Kidney tubule cell (primary cell): ENCODE measurements at places on chromosomes 13 and 19.

DNA sequence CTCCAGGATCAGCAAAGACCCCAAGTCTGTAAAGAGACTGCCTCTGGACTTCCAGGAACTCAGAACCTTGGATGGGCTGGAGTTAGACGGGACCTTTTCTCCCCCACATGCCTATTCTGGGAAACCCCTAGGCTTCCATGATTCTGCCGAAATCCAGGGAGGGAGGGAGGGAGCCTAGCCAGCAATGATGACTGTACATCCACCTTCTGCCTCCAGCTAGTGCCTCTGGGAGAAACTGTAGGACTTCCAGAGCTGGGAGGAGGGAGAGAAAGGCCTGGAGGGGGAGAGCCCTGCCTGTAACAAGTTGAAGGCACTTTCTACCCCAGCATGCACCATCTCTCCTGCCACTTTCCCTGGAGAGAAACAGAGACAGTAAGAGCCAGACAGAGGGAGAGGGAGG is 6.0 kb upstream of the HAS1 start:
- DNase-seq: no peak

DNA sequence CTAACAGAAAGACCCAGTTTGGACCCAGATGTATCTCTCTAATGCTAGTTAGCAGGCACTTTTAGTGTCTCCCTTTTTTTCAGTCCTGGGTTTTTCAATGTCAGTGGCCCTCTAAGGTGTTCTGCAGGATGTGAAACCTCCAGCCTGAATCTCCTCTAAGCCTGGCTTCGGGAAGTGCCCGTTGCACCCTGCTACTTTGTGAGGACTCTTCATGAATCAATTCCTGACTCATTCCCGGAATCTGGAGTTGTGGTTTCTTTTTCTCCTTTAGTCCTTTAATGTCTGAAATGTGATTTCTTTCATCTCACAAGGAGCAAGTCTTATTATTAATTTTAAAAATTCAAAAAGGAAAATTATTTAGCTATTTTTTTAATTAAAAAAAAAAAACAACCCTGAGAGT is 116.0 kb downstream of the ZNF536 start:
- peak; percentile 4 for DNase-seq

DNA sequence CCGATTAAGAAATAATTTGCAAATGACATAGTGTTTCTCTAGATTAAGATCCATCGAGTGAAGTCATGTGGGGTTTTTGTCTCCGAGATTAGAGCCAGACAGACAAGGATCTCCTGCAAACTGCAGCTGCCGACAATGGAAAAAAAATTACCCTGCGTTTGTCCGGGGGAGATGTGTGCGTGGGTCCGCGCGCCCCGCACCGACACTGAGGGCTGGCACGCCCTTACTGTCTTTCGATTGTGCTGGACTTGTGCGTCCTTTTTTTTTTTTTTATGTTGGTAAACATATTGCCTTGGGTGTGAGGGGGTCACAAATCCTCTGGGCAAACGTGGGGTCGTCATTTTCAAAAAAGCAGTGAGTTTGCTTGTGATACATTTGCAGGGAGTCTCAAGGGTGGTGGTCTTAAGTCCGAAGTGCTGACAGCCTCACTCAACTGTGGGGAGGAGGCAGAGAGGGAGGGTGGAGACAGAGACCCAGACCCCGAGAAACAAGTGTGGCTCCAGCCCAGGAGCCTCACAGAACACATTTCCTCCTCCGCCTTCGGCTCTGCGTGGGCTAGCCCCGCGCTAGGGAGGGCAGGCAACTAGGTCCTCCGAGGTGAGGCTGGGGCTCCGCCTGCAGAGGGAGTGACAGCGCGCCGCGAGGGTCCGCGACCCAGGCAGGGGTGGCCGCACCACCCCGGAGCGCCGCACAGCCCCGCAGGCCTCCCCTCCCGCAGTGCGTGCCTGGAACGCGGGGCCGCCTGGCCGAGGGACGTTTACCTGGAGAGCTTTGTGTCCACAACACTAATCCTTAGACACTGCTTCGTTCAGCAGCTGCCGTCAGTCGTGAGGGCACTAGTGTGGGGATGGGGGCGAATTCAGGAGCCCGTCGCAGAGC is 11.7 kb upstream of the SOX1 start:
- no peak for DNase-seq

GRCh38 chr19:19623383-19623782 is 4.6 kb downstream of the LPAR2 start:
- DNase-seq: no peak

DNA sequence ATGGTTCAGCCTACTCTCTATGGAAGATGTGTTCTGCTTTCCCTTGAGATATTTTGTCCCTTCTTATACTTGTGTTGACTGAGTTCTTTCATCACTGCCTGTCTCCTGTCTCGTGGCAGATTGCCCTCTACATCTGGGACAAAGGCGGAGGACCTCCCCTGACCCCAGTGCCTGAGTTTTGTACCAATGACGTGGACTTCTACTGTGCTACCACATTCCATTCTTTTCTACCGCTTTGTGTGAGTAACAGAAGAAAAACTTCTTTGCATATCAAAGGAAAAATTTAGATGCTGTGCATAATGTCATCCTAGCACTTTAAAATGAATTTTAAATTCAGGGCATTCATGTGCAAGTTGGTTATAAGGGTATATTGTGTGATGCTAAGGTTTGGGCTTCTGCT is 74.6 kb downstream of the B3GLCT start:
- DNase-seq: no peak

DNA sequence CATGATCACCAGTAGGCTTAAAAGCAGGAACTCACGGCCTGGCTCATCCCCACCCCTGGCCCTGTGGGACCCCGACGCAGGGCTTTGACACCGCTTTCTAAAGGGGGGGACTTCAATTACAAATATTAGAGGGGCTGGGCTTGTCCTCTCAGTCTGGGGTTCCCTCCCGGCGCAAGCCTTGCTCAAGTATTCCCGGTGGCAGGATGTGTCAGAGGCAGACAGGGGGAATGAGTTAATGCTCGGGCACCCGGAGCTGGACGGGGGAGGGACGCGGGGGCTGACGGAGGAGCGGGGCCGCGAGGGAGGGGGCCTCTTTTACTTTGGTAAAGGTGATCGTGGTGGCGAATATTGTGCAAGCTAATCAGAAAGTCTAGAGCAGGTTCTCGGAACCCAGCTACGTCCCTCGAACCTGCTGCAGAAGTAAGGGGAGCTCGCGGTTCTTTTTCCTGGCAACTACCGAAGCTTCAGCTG is 1.1 kb downstream of the FGF14 start:
- DNase-seq: peak; percentile 37

- DNase-seq: peak; percentile 91
Measured at GRCh38 chr13:33281951-33282595, 3.5 kb downstream of the STARD13 start.

DNA sequence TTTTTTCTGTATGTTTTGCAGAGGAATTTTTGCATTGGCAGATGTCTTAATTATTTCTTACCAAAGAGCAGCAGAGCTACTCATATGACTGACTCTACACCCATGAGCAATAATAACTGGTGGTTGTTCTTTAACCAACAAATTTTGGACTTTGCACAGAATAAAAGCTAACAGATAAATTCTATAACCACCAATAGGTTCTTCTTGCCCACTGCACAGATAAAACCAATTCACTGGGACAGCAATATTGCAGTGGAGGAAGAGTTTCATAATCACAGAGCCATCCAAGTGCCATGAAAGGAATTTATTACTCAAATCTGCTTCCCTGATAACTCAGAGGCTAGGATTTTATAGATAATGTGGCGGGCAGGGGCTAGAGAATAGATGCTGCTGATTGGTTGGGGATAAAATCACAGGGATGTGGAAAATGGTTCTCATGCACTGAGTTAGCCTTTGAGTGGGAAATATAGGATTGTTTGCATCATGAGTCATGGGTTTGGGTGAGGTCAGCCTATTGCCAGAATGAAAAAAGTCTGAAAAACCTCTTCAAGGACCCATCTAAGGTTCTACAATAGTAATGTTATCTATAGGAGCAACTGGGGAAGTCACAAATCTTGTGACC is 104.3 kb upstream of the PCDH17 start:
- no peak for DNase-seq

DNA sequence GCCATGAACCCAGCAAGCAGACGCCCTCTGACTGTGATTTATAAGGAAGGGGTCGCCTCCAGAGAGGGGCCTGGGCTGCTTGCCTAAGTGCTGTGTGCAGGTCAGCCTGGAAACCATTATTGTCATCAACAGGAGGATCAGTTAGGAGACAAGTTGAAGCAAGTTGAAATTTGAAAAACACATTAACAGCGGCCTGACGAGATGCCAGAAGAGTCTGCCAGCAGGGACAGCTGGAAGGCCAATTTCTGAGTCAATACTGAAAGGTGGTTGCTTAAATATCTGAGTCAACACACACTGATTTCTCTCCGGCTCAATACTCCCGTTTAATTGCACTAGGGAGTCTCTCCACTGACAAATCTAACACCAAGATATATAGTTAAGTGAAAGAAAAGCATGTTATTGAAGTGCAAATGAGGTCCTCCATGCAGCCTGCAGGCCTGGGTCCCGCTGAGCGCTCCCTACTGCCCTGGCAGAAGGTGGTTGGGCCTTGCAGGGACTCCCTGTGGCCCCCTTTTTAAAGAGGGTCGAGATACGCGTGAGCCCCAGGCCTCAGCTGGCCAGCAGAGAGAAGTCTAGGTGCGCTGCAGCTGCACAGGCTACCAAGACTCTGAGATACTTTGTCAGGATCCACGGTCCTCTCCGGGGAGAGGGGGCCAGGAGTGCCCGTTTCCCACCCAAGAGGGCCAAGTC is 91.1 kb downstream of the RNASEH2B start:
- peak; percentile 4 for DNase-seq

- DNase-seq: peak; percentile 62
Measured at GRCh38 chr19:10271543-10272086, 695 bp downstream of the ICAM1 start.

DNA sequence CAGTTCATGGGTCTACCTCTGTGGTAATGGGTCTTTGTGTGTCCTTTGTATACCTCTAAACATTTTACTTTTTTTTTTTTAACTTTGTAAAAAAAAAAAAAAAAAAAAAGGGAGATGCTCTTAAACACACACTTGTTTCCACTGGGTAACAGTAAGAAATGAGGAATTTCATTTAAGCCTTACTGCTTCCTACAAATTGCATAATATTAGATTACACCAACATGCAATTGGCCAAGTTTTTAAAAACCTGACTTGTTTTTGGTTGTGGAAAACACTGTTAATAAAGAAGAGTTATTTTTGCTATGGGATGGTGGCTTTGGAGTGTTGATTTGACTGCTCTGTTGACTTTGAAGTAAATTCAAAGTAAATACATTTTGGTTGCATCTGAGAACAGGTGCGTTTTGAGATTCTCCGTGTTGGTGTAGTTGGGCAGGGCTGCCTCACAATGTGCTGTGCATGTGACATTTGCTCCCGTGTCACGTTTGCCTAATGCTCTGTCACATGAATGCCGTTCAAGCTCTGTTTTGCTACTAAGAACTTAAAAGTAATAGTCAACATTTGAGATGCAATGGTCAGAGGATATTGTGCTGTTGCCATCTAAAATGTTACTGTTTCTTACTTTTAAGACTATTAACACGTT is 202.4 kb downstream of the LMO7 start:
- DNase-seq: no peak

- no peak for DNase-seq
Measured at GRCh38 chr13:67045357-67045756, 184.8 kb downstream of the PCDH9 start.

GRCh38 chr13:98390086-98390715 is 186.7 kb downstream of the STK24 start:
- DNase-seq: no peak

DNA sequence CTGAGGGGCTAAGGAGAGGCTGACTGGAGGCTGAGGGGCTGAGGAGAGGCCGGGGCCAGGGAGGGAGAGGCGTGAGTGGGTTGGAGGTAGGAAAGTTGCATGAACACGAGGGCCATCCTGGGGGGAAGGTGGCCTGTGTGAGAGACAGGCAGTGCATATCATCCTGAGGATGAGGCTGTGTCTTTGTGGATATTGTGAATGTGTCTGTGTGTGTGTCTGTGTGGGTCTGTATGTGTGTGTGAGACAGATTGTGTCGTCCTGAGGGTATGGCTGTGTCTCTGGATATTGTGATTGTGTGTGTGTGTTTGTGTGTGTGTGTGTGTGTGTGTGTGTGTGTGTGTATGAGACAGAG is 422 bp downstream of the ZNF71 start:
- no peak for DNase-seq

DNA sequence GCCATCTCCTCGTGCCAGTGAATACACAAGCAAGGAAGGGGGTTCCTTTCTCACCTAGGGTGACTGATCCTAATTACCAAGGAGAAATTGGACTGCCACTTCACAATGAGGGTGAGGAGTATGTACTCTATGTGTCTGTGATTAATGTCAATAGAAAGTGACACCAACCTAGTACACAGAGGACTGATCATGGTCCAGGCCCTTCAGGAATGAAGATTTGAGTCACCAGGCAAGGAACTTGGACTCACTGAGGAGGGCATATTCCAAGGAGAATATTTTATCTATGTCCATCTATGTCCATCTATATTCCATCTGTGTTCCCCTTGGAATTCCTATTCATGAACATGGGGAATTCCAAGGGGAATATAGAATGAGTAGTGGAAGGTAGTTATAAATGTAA is 9.2 kb upstream of the ALOX5AP start:
- DNase-seq: peak; percentile 68

- DNase-seq: no peak
Measured at GRCh38 chr13:48449656-48450055, 36.7 kb upstream of the LPAR6 start.

DNA sequence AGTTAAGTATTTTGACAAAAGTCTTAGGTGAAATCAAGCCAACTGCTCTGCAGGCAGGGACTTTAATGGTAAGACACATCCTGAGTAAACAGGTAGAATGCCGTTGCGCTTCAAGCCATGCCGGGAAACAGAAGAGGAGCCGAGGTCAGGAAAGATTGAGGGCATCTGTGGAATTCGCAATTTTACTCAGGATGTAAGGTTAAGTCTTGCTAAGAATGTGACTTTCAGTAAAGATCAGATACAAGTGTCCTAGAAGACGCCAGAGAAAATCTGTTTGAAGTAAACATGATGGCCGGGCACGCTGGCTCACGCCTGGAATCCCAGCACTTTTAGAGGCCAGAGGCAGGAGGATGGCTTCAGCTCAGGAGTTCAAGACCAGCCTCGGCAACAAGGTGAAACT is 33.4 kb upstream of the DPRX start:
- DNase-seq: no peak

GRCh38 chr19:7862413-7862951 is 11.7 kb downstream of the PRR36 start:
- DNase-seq: peak; percentile 45

- DNase-seq: no peak
Measured at GRCh38 chr19:47324502-47324901, 7.5 kb upstream of the C5AR2 start.

DNA sequence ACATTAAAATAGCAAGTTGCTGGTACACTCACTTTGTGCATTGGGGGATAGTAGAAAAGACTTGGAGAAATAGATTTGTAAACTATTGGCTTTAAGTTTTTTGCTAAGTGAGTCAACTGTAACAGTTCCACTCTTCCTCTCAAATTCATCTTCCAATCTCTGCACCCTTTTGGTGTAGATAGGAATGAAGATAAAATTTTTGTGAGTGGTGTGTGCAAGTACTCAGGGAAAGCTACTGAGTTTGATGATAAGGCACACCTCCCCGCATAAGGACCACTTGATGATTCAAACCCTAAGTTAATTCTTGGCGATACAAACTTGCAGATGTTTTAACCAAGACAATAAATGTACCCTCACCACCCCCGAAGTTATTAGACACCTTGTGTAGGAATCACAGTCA is 168.3 kb upstream of the SLITRK1 start:
- no peak for DNase-seq
